ENCODE measurements at places on chromosomes 3 and 15.

DNA sequence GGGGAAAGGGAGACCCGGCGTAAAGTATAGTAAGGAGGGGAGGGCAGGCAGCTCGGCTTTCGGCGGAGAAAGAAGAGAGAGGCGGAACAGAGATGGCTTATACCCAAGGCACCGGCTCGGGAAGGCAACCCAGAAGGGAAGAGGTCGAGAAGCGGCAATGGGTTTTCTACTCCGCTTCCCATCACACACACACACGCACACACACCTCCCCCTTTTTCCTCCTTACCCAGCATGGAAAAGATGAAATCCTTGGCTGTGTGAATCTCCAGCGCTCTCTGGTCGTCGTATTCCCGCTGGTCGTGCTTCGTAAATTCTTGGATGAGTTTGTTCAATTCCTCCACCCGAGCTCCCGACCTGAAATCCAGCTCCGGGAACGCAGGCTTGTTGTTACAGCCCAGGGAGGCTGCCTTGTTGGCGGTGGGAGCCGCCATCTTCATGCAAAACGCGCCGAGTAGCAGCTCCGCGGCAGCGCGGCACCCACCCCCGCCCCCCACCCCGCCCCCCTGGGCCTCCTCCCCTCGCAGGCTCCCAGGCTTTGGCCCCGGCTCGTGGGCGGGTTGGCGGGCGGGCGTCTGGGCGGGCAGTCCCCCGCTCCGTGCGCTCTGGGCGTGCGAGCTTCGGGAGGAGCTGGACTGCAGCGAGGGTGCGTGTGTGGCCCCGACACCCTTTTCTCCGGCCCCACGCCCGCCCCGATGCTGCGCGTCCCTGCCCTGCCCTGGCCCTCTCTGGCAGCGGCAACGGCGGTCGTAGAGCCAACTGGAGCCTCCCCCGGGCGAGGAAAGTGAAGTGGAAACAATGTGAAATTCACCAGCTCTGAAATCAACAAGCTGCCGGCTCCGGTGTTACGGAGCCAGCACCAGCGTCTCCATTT is at the start of gene MB21D2:
TSS of gene MB21D2 (minus strand) at position 453 of the 871 bp plus-strand sequence. CDS start at position 437, 16 bp downstream.
- DNase-seq, result peak; percentile 26

- no peak for DNase-seq
Observed at GRCh38 chr15:31615643-31616415, 289.2 kb downstream of the KLF13 start.

- no peak for DNase-seq
Observed at GRCh38 chr15:91258415-91258759, 158.3 kb downstream of the SV2B start.

DNA sequence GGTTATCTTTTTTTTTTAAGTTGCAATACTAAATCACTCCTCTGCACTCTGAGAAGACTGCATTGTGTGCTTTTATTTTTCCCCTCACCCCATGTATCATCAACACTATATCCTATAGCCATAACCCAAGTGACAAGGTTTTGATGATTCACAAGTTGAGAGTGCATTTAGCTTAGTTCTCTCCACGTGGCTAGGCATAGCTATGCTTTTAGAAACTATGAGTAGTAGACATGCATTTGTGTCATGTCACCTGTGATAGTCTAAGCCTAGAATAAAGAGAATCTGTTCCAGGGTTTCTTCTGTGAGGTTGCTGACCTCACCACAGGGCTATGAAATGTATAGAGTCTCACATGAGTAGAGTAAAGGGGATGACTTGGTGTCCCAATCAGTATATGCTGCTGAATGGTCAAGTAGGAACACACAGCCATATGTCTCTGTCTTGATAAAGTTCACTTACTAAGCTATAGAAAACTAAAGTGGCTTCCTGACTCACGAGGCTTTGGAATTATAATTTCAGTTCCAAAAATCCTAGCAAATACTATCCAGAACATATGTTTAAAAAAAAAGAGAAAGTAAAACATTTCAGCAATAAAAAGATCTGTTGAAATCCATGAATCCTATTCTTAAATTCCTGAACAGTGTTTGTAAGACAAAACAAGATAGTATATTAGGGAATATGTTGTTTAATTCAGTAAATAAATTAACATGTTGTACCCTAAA is 206.3 kb downstream of the LSAMP start:
- no peak for DNase-seq

DNA sequence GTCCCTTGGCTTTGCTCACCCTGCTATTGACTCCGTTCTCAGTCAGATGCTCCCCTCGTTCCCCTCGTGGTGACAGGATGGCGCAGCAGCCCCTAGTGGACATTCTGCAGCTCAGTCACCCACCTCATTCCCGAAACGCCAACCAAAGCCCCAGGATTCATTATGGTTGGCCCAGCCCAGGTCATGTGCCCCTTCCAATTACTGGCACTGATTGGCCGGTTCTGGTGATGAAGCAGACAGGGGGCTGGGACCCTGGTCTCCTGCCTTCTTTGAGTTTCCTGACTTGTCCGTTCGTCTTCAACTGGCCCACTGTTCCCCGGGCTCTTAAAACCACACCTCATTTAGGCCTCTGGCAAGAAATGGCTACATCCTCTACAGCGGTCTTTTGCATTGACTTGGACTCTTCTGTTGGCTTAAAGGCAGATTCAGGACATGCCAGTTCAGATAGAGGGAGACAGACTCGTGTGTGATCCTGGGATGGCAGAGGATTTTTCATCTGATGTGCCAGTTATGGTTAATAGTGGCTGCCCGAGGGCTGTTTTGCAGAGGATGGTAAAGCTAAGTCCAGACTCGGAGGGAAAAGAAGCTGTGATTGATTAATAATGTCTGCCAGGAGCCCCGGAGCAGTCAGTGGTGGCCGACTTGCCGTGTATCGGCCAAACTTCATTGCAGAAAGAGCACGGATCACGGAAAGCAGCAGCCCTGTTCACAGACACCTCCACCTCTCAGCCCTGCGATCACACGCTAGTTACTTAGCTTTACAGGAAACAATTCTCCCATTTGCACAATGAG is 37.8 kb downstream of the LSM3 start:
- DNase-seq, result peak; percentile 19

DNA sequence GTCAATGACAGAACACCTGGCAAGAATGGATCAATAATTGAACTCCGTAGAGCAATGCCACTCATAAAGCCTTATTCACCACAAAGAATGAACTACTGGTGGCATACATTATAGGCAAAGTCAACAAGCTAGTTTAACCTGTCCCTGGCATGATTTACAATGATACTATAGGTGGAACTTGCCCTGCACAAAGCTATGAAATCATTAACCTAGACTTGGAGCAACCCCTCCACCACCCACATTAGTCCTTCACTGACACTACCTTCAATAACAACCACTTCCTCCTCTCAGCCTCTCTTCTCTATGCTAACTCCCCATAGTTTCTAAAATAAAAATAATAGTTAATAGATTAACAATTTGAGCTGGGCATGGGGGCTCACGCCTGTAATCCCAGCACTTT is 54.4 kb downstream of the ACAP2 start:
- DNase-seq, result no peak

GRCh38 chr15:73784291-73784690 is 31.1 kb upstream of the INSYN1 start:
- no peak for DNase-seq

DNA sequence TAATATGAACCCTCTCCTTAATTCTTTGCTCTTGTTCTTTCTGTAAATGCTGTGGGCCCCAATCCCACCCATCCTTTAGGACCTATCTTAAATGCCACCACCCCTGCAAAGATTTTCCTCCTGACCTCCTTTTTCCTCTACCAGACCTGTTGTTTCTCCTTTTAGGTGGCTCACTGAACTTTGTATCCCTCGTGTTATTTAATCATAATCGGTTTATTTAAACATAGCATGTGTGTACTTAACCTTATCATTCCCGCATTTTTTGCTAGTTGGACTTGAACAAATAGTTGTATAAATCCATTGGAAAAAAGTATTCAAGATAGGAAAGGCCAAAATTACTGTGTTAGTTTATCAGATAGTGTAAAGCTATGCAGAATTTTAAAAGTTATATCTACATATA is 988 bp upstream of the NFKBIZ start:
- no peak for DNase-seq

GRCh38 chr15:84832448-84833040 is 15.4 kb downstream of the ALPK3 start:
- no peak for DNase-seq

DNA sequence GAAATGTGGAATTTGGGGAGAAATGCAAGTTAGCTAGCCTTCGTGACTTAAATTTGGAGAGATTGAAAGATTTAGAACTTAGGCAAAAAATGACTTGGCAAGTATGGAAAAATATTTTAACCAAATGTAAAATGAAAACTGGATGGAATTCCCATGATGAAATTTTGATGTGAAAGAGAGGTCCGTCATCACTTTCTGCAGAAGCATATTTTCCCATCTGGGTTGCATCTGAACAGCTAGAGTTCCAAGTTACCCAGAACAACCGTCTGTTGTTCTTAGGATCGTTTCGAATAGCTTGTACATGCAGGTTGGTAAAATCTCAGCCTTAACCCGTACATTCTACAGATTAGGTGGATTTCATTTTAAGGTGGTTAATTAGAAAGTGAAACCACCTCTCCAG is 136.3 kb downstream of the GHSR start:
- no peak for DNase-seq

- no peak for DNase-seq
Observed at GRCh38 chr3:119490153-119490552, 8.2 kb upstream of the TIMMDC1 start.

DNA sequence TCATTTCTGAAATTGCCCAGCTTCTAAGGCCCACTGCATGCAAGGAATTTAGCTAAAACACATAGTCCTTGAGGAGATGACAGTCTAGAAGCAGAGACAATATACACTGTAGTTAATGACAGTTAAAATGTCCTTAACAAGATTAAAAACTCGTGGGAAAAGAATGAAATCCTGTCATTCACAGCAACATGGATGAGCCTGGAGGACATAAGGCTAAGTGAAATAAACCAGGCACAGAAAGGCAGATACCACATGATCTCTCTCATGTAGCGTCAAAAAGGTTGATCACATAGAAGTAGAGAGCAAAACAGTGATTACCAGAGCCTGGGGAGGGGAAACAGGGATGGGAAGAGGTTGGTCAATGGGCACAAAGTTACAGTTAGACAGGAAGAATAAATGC is 36.3 kb upstream of the GOLGA8J start:
- no peak for DNase-seq

DNA sequence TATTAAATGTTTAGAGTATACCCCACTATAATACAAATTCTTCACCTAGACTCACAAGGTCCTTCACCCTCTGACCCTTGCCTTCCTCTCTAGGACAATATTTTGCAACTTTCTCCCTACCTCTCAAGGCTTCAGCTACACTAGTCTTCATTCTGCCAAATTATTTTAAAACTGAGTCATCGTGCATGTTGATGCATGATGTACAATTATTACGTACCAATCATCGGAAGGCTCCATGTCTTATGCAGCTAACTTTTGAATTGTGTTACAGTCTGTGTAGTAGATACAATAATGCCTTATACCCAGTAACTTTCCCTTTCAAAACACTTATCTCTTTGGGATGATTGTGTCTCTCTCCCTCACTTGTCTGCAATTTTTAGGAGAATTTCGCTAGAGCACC is 98.5 kb upstream of the ROBO2 start:
- DNase-seq, result no peak

- peak; percentile 38 for DNase-seq
Observed at GRCh38 chr15:89776274-89777072, at the start of gene MESP2. Gene MESP2 (plus strand): TSS chr15:89776332. CDS start chr15:89776358, 26 bp downstream.

DNA sequence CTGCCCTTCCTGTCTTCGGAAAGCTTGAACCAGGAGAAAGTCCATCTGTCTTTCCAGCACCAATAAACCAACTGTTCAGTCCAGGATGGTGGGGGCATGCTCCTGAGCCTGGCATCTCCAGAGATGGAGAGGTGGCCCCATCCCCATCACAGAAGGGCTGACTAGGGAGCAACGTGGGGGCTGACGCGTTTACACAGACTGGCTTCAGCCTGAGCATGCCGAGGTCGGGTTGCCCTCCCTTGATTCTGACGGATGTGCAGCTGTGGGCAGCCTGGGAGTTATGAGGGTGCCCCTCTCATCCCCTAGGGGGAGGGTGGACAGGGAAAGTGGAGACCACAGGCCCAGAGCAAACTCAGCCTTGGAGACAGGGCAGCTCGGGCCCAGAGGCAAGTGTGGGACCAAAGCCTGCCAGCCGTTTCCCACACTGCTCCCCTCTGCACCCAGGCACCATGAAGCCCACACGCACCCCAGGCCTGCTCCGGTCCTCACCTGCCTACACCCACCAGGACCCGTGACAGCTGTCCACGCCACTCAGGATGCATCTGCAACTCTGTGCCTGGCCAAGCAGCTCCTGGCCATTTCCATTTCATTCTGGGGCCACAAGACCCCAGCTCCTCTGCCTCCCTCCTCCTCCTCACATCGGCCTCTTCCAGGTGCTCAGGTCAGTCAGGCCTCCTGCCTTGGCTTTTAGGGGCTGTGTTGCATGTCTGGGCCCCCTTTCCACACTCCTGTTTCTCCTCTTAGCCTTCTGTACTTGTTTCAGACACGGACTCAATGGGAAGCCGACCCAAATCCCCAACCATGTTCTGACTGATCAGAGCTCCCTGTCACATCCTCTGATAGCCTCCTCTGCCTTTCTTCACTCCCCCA is 48.2 kb upstream of the SLC41A3 start:
- DNase-seq, result no peak

- no peak for DNase-seq
Observed at GRCh38 chr3:55247666-55248065, 239.4 kb downstream of the WNT5A start.

DNA sequence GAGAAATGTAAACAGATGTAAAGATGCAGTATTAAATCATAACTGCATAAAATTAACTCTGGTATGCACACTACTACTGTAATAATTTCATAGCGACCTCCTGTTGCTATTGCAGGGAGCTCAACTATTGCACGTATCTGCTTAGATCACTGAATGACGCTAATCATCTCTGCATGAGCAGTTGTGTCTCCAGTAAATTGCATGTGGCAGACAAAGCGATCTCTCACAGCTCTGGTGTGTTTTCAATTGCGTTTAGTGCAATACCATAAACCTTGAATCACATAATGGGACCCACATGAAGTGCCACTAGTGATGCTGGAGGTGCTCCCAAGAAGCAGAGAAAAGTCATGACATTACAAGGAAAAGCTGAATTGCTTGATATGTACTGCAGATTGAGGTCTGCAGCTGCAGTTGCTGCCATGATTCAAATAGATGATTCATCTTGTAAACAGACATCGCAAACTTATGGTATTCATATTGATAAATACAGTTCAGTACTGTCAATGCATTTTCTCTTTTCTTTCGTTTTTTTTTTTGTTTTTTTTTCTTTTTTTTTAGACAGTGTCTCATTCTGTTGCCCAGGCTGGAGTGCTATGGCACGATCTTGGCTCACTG is 30.2 kb upstream of the LCTL start:
- DNase-seq, result no peak

All from stimulated activated CD8-positive, alpha-beta memory T cell treated with anti-CD3 and anti-CD28 coated beads, Interleukin-2, amount 100 ng/mL, for 48 hours (primary cell).